HCT116 (cell line): ENCODE measurements at places on chromosomes 5 and 9. TPM values are rescaled to one million over a fixed set of nuclear protein-coding genes. Genes with fewer than 3 reads are reported as not detected.

GRCh38 chr9:120868339-120868675 lies 8.7 kb downstream of the PHF19 start:
- no peak for DNase-seq

DNA sequence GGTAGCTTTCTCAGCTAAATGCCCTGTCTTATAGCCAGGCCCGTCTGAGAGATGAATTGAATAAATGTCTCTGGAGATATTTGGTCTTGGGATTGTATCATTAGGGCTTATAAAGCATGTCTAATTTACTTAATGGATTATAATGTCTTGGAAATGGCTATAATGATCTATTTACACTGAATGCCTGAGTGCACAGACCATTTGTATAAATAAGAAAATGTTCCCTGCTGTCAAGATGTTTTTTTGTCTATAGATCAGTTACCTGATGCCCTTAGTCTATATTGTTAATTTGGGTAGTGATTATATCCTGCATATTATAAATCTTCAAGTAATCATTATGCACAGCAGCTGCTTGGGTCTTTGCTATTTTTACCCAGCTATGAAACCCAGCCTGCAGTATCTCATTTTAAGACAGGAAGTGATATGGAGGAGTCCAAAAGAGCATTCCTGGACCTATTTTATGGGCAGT lies 112.9 kb upstream of the ACTBL2 start:
- no peak for DNase-seq

- no peak for DNase-seq
These were observed 2.6 kb upstream of the DAPK1 start for GRCh38 chr9:87494970-87495471.

GRCh38 chr5:73236541-73237128 lies 63.6 kb downstream of the TMEM174 start:
- DNase-seq: no peak

PCDHB16 gene
- total RNA-seq: not detected

- DNase-seq: no peak
These were observed 14.2 kb upstream of the NCS1 start for GRCh38 chr9:130158001-130158400.

- DNase-seq: no peak
These were observed 397.5 kb downstream of the IRX2 start for GRCh38 chr5:2353871-2354440.

DNA sequence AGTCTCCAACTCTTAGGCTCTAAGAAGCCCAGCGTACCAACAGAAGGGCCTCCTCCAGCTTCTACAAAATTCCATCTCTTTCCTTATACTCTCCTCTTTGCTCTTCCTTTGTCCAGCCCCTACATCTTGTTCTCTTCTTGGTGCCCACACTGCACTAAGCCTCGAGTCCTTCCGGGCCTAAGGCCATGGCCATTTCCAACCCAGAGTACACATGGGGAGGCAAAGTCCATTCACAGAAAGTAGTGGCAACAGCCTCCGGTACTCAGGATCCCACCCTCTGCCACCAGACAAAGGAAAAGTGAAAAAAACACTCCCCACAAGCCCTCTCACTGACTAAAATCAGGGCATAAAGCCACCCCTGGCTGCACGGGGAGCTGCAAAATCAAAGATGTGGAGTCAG lies 60.3 kb downstream of the SAXO1 start:
- no peak for DNase-seq

- no peak for DNase-seq
These were observed 35.9 kb upstream of the PUM3 start for GRCh38 chr9:2879803-2880202.

- DNase-seq: no peak
These were observed 44.6 kb downstream of the MVB12B start for GRCh38 chr9:126371007-126371870.

DNA sequence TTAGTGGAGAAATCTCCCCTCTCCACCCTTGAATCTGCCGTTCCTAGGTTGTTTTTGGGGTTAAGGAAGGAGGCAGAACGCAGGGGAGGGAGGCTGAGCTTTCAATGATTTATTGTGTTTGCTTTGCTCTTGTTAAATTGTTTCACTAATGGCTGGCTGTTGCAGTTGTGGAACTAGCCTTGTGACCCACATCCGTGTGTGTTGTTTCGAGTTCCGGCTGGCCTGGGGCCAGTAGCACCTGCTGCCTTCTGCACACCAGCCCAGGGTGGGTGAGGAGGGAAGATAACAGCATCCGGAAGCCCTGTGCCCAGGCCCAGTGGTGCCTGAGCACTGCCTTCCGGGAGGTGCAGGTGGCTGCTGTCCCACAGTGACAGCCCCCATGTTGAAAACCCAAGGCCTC lies 3.6 kb downstream of the ERGIC1 start:
- DNase-seq: no peak

DNA sequence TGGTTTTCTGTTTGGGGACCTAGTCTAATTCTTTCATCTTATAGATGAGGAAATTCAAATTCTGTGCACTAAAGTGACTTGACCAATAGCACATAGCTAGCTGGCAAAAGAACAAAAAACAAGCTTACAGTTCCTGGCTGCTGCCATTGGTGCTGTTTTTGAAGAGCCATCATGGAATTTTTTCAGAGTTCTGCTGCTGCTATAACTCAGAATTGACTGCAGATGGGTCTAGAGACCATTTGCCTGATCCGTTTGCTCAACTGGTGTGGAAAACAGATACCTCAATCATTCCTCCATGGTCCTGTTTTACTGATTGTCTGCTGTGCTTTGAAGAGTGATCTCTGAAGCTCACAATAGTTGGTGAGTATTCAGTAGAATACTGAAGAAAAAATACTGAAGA lies 15.2 kb downstream of the FBXL7 start:
- DNase-seq: no peak

DNA sequence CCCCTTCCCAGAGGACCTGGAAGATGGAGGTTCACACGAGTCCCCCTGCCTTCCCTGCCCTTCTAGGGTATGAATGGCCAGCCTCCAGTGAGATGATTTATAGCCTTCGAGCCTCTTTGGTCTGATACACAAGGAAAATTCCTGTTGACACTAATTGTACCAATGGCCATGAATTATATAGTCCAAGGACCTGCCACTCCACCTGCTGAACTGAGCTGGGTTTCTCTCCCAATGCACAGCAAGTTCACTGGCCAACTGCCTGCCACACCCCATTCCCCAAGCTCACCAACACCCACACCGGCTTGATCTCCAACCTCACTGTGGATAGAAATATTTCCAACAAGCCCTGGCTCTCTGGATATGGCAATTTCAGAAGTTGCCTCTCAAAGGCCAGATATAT lies 9.3 kb upstream of the ADRA1B start:
- no peak for DNase-seq

DNA sequence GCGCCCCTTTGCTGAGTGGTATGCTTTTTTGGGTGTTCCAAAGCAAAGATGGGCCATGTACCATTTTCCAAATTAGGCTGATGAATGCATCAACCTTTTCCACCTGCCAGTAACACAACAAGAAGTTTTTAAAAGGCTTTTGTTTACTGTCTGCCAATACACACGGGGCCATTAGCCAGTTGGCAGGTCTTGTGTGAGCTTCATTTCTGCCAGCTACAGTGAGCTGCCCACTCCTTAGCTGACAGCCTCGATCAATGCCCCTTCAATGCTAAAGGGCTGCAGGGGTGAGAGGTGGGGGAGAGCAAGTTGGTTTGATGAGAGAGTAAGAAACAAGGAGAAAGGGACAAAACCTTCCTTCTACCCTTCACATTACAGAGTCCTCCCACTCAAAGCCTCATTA lies 128.7 kb downstream of the C5orf15 start:
- no peak for DNase-seq

STX17 gene
- total RNA-seq: 24.6 TPM

- DNase-seq: no peak
These were observed 222.6 kb downstream of the CAAP1 start for GRCh38 chr9:26669701-26670670.

DNA sequence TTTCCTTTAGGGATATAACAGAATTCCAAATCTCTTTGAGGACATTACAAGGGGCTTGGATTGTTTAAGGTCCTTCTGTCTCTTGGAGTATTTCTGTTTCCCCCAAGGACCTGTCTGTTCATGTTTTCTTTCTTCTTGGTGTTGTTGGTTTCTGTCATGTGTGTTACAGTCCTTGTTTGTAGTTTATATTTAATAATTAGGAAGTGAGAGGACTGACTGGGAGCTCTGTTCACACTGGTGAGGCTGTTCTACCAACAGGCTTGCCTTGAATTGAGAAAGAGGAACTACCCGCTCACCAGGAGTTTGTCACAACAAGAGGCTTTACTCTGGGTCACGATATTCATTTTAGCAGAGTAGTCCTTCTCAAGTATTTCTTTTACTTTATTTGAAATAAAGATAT lies 119.2 kb upstream of the SV2C start:
- DNase-seq: no peak

DNA sequence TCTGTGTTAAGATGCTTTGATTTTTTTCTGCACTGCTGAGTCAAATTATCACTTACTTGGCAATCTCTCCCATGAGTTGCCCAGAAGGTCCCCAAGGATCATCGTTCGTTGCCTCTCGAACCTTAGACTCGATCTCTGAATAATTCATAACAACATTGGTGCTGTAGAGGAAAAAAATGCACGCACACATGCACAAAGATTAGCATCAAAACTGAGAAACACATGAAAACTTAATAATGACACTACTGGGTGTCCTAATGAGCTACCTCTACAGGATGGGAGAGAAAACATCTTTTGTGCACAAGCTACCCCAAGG lies 41.6 kb downstream of the CLINT1 start:
- DNase-seq: no peak

- DNase-seq: no peak
These were observed 164.4 kb upstream of the FOXD4L5 start for GRCh38 chr9:65449423-65449822.

RFESD gene
- total RNA-seq: 4.1 TPM

DNA sequence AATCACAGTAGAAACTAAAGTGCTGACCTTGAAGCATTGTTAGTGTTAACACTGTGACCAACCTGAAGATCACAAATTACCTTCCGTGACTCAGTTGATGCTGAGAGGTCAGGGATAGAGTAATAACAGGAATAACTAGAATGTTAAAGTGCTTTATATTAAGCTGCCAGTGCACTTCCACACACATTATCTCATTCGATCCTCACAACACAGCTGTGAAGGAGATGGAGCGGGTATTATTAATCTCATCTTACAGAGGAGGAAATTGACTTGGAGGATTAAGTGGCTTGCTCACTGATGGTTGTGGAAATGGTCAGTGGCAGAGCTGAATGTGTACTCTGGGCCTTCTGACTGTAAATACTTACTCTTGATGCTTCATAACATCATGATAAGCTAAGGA lies 252.5 kb upstream of the DMRT1 start:
- DNase-seq: no peak

PCDHA7 gene
- not detected for total RNA-seq

KCNMB1 gene
- not detected for total RNA-seq

DNA sequence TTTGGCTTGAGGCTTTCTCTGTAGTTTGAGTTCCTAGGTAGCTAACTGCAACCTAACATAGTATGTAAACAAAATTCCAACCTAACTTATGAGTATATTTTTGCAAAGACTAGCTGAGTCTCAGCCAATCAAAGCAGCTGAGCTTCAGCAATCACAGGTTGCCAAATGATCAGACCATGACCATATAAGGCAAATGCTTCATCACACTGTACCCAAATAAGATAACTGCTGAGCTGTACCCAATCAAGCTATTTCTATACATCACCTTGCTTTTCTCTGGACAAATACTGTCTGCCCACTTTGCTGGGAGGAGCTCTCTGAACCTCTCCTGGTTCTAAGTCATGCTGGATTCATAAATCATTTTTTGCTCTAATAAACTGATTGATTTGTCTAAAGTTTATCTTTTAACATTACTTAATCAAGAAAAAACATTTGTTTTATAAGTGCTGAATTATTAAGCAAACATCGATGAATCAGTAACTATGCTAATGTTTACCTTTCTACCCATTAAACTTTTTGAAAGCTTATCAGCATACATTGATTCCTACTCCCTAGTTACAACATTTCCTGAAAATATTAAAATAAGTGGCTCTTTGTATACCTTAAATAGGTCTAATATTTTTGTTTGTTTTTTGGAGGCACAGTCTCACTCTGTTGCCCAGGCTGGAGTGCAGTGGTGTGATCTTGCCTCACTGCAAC lies 129.7 kb upstream of the PCA3 start:
- peak; percentile 1 for DNase-seq

DNA sequence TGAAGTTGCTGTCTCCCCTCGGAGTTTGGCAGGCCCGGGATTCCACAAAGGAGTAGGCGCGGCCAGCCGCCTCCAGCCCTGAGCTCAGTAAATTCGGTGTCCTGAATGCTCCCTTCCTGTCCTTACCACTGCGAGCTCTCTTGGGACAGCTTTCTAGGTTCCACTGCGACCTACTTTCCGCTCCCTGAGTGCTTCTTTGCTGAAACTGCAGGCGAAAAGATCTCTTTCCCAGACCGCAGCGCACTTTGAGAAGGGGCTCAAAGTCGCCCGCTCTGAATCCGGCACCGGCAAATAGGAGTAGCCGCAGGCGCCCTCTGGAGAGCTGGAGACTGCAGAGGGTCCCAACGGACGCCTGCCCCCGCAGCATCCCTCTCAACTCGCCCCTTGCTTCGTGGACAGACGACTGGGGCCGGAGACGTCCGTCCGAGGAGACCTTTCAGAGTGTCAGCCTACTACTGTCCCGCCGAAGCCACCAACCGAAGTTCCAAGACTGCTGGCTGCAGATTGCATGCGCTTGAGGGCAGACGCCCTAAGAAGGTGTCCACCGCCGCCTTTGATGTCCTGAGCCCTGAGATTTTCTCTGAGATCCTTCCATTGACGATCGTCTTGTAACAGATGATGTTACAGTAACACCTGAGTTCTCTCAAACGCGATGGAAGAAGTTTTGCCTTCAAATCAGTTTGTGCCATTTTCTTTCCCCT lies 96.0 kb downstream of the ANXA2R start:
- no peak for DNase-seq

DNA sequence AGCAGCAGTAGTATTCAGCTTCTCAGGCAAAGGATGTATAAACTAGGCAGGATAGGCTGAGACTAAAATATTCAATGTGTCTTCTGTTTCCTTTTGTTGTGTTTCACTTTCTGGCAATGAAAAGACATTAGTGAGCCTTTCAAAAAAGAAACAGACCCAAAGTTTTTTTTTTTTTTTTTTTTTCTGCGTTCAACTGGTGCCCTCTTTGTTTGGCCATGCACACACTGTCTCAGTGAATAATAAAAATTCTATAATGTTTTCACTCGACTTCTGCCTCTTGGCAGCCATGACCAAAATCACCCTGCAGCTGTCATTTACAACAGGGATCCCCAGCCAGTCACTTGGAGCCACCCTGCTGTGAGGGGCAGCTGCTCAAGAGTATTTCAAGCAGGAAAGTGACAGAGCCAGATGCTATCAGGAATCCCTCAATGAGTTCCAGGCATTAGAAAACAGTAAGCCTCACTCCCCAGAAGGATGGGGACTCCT lies 44.0 kb upstream of the MAN2A1 start:
- no peak for DNase-seq

GRCh38 chr5:31113666-31114350 lies 79.7 kb upstream of the CDH6 start:
- DNase-seq: no peak

PIP5K1B gene
- total RNA-seq: 0.20 TPM
